ENCODE measurements at places on chromosomes 5 and 9. TPM values are rescaled to one million over a fixed set of nuclear protein-coding genes. Genes with fewer than 3 reads are reported as not detected.
A peak's percentile ranks its signal among the peaks of the same experiment; 100 is the strongest.

- DNase-seq = peak; percentile 89
These were observed 61.6 kb downstream of the CXXC5 start for GRCh38 chr5:139709582-139710318.

DNA sequence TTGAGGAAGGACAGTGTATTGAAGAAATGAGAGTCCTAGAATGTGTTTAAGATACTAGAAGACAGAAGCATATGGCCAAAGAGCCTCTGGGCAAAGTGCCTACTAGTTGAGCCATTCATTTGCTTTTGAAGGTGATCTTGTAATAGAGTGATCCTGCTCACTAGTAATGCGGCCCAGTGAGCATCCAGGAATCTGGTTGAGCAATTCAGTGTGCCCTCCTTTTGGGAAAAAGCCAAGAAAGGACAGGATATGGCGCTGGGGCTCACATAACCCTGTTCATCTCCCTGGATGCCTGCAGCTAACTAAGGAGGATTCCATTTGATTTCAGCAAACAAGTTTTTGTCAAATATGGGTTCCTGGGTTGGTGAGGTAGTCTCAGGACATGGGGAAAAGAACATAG lies 16.3 kb downstream of the ADAM19 start:
- no peak for DNase-seq

- no peak for DNase-seq
These were observed 230.7 kb upstream of the IRX1 start for GRCh38 chr5:3364941-3365340.

DNA sequence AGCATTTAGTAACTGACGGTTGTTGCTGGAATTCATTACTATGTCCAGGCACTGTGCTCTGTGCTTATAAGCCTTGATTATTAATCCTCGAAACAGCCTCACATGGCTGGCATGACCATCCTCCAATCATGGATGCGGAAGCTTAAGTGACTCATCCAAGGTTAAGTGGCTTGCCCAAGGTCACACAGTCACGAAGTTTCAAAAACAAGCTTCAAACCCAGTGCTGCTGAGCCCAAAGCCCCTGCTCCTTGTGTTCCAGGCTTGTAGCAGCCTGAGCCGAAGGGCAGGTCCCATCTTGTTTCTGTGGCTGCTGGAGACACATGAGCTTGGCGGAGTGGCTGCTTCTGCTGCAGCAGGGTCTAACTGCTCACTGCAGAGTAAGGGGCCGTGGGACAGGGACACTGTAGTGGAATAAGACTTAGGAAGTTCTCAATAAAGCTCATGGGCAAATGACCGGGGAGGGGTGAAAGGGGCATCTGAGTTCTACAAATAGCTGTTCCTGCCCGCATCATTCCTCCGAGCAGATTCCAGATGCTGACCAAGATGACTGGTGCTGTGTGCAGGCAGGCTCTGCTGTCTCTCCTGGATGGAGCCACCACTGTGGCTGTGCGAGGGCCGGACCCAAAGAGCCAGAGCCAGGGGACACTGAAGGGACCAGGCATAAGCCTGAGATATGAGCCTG lies 32.4 kb downstream of the WHRN start:
- no peak for DNase-seq

DNA sequence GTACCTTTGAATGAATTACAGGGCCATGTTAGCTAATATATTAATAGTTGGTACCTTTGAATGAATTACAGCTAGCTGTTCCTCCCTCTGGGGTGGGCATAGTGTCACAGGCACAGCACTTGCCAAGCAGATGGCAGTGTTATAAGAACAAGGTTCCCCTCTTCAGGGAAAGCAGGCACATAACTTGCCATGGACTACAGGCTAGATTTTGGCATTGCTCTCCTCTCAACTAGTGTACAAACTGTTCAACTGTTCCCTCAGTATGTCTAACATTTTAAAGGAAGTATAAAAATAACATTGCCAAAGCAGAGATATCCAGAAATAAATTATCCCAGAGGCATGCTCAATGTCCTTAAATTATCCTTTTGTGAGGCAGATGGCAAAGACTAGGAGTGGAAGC lies 33.7 kb downstream of the ABITRAM start:
- DNase-seq = no peak

DNA sequence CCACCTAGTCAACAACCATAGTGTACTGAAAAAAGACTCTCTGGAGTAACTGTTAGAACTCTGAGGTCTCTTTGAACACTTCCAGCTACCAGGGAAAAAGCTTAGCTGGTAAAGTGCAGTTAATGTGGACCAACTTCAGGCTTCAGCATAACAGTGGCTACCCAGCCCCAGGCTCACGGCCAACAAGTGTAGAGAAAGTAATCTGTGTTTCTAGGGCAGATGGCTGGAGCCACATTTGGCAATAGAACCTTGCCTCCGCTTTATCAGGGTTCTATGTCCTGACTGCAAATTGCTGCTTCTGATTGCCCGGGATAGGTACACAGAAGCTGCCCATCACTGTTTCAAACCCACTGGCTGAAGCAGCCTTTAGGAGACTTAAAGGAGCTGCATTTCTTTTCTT lies 76.0 kb upstream of the SIMC1 start:
- DNase-seq = no peak

DNA sequence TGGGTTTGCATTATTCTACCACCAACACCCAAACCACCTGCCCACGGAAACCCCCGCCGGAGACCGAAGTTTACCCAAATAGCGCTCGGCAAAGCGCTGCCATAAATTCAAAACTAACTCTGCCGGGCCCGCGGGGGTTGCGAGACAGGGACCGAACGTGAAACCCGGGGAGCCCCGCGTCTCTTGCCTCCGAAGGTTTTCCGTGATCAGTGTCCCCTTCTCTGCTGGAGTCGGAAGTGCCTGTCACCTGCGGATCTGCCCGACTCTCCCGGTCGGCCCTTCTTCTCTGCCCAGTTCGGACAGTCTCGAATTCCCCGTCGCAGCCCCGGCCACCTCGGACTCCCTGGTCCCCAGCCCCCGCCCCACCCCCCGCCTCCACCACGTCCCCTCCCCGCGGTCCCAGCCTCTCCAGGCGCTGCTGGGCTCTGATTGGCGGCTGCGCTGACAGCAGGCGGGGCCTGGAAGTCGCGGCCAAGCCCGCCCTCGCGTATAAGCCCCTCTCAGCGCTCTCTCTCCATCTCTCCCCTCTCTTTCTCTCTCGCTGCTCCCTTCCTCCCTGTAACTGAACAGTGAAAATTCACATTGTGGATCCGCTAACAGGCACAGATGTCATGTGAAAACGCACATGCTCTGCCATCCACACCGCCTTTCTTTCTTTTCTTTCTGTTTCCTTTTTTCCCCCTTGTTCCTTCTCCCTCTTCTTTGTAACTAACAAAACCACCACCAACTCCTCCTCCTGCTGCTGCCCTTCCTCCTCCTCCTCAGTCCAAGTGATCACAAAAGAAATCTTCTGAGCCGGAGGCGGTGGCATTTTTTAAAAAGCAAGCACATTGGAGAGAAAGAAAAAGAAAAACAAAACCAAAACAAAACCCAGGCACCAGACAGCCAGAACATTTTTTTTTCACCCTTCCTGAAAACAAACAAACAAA lies at the start of gene RORB:
Gene RORB, plus strand, starts transcription at position 517 of the 929 bp plus-strand sequence. CDS start 642 bp downstream, outside the sequence.
- DNase-seq = peak; percentile 48

CDKN2B-AS1 gene
- polyA plus RNA-seq = 1.2 TPM

DNA sequence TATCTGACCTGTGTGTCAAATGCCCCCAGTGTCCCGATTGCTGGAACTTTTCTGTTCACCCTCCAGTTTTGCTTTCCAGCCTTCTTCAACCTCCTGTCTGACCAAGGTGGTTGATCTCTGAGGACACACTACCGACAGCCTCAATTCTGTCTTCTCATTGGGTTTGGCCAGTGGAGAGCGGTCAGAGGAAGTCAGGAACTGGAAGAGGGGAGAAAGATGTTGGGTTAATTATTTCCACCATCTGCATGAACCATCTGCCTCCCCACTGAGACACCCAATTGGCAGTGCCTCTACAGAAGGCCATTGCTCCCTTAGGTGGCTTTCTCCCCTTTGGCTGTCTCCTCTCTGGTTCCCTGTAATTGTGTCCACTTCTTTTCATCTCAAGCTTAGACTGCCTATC lies 154.3 kb upstream of the RAI14 start:
- no peak for DNase-seq

DNA sequence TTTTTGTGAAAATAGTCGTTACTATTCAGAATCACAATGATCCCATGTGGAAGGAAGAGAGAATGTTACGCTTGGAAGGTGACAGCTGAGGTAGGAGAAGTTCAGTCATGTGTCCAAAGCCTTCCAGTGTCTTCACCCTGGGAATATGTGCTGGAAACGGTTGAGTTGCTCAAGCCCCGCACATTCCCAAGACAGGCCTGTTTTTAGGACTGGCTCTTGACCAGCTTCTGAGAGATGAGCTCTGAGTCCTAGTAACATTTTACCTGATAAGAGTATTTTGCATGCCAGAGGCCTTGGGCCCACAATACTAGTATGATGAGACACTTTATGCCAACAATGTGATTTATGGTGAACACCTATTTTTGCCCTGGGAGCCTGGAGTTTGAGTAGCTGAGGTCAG lies 101.7 kb downstream of the LMNB1 start:
- DNase-seq = no peak

DNA sequence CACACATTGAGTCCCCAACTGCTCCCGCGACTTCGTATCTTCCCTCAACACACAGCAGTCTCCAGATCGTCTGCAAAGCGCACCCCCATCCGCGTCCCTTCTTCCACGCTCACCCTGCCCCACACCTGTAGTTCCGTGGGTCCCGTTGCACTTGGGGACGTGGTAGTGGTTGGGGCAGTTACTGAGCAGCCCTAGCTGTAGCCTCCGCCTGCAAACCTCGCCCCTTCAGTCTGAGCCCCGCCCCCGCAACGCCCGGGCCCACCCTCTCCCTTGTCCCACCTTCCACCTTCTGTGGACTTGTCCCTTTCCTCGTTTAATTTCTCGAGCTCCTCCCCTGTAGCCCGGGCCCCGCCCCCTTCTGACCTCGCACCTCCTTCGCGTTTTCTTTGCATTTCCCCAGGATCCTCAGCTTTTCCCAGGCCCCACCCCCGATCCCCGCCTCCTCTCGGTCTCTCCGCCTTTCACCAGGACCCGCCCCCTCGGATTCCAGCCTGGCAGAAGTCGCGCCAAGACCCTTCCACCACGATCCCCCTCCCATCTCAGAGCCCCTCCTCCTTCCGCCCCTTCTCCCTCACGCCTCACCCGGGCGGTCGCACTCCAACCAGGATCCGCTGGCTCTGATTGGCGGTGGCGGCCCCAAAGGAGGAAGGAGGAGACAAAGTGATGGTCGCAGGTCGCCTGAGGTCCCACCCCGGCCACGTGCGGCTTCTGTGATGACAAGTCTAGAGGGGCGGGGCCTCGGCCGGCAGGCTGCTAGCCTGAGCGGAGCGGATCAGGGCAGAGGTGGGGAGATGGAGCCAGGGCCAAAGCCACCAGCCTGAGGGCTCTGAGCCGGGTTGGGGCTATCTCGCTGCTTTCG lies at the start of gene ATOSB:
Gene ATOSB, minus strand, starts transcription at position 183 of the 859 bp plus-strand sequence. CDS start 7,588 bp downstream, outside the sequence.
- no peak for DNase-seq

- no peak for DNase-seq
These were observed 12.4 kb upstream of the PTPN3 start for GRCh38 chr9:109510506-109510905.

RNF183 gene
- 0.46 TPM for polyA plus RNA-seq

GRCh38 chr5:56012281-56012963 lies 17.7 kb upstream of the IL6ST start:
- peak; percentile 81 for DNase-seq

DNA sequence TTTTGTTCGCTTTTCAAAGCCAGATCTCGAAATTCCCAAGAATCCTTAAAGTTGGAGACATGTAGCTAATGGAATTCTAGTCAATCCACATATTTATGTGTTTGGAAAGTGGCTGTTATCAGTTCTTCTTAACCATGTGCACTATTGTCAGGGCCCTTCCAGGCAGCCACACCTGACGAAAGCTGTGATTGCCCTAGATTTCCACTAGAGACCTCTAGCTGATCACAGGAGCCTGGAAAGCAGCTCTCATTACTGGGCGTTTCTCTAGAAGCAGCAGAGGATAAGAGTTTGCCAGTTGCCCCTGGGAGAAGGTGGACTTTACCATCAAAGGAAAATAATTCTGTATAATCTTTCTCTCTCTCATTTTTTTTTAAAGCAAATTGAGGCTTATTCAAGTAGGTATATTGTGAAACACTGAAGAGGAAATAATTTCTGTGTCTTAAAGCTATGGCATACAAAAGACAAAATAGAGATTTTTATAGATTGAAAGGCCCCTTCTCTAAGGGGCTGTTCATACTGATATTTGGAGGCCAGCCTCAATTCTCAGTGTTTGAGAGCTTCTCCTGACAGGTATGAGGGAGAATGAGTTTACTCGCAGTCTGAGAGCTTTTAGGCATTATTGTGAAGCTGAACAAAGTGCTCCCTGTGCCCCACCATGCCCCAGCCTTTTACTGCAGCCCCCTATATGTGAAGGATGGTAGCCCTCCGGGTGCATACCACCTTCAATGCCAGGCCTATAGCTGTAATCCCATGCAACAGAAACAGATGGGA lies 405.4 kb upstream of the ACTBL2 start:
- DNase-seq = no peak

GDNF gene
- polyA plus RNA-seq = 0.07 TPM

DNA sequence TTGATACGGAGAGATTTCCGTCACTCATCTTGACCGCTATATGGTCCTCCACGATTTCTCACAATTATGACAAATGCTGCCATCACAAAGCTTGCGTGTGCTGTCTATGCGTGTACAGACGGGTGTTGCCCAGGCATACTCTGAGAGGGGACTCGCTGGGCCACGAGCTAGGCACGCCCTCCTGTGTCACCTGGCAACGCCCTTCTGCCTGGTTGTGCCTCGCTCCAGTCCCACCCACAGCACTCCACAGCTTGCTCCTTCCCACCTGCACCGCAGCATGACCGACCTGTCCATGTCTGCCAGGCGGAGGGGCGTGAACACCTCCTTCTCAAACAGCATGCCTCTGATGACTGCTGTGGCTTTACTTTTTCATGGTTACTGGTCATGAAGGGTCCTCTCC lies 55.6 kb downstream of the CAMSAP1 start:
- no peak for DNase-seq

- DNase-seq = no peak
These were observed 104.6 kb downstream of the MTX3 start for GRCh38 chr5:79886456-79886855.

STXBP1 gene
- 10.2 TPM for polyA plus RNA-seq

GRCh38 chr5:24720743-24721142 lies 76.0 kb upstream of the CDH10 start:
- no peak for DNase-seq

DNA sequence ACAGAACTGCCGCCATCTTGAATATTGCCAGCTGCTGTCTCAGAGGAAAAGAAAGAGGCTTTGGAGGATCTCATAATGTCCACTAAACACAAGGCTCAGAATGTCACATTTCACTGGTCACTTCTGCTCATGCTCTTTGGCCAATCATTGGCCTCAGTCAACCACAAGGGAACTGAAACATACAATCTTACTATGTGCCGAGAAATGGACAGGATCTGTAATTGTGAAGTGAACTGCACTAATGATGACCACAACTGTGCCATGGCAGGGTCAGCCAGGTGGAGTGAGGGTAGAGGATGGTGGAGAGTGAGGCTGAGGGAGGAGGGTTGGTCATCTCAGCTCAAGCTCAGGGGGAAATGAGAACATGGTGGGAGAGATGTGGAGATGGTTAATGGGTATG lies 32.8 kb downstream of the GDNF start:
- no peak for DNase-seq

ISCA1 gene
- polyA plus RNA-seq = 36.0 TPM

- no peak for DNase-seq
These were observed 271.2 kb downstream of the FAM114A2 start for GRCh38 chr5:153767221-153768188.

NR5A1 gene
- 0.46 TPM for polyA plus RNA-seq

SLC1A3 gene
- polyA plus RNA-seq = 11.8 TPM

GRCh38 chr5:172113036-172113435 lies 75.0 kb downstream of the STK10 start:
- DNase-seq = no peak
